ENCODE measurements at places on chromosomes 3 and 15.

DNA sequence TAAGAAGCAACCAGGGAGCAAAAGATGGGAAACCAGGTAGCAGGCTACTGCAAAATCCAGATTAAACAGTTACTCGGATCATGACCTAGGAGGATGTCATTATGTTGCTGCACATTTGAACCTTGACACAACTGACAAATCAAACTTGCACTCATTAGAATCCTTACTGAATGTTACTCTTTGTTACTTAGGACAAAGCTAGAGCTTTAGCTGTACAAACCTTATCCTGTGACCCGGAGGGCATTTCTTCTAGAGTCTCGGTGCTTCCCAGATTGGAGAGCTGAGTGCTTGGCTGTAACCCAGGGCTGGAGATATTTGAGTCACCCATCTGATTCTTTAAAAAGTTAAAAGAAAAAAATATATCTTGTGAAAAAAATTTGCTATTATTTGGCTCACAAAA, 43.4 kb downstream of the DCP1A start:
- no peak for DNase-seq

GRCh38 chr15:99958426-99959097, 225.3 kb upstream of the LYSMD4 start:
- DNase-seq = no peak

DNA sequence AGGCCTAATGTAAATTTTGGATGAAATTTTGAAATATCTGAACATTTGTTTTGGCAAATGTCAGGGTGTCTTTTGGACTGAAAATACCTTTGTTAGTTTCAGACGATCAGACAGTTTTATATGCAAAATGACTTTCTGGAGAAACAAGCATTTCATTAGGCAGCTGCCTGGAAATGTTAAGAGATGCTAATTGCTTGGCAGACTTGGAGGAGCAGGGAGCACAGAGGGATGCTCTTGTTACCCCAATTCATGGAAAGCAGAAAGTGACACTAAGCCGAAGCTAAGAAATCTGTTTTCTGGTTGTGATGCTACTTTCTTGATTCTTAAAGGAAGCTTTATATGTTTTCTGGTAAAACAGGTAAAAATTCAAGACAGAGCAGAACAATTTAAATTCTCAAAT, 204.3 kb upstream of the GBE1 start:
- DNase-seq = no peak

- DNase-seq = no peak
Measured at GRCh38 chr3:119145128-119145499, 851 bp upstream of the TEX55 start.

DNA sequence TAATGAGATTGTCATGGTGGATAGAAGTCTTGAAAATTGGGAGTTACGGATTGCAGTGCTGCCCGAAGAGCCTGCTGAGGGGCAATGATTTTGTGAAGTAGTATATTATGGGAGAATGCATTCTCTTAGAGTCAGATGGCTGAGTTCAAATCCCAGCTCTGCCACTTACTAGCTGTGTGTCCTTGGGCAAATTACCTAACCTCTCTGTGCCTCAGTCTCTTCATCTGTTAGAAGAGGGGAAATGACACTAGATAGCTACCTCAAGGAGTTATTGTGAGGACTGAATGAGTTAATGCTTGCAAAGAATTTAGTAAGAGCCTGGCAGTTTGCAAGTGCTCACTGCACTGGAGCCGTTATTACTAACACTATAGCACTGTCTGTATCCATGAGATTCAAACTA, 15.4 kb downstream of the FGD5 start:
- DNase-seq = no peak

- DNase-seq = no peak
Measured at GRCh38 chr3:145864336-145864735, 296.6 kb downstream of the PLOD2 start.
